ENCODE measurements at places on chromosomes 5 and 9.

DNA sequence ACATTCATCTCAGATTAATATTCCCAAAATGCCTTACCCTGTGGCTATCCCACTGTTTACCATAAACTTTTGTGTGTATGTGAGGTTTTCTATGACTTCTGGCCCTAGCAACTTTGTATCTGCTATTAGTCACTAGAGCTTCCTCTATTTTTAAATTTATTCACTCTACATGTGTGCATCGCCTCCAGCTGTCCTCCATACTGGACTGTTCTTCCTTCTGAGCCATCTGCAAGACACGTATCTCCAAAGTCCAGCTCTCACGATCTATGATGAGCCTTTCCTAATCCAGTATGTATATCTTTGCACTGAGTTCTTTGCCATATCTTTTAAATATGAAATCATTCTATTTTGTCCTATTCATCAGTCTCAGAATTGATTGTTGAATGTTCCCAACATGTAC lies 1.7 kb upstream of the GNG10 start:
- no peak for DNase-seq

DNA sequence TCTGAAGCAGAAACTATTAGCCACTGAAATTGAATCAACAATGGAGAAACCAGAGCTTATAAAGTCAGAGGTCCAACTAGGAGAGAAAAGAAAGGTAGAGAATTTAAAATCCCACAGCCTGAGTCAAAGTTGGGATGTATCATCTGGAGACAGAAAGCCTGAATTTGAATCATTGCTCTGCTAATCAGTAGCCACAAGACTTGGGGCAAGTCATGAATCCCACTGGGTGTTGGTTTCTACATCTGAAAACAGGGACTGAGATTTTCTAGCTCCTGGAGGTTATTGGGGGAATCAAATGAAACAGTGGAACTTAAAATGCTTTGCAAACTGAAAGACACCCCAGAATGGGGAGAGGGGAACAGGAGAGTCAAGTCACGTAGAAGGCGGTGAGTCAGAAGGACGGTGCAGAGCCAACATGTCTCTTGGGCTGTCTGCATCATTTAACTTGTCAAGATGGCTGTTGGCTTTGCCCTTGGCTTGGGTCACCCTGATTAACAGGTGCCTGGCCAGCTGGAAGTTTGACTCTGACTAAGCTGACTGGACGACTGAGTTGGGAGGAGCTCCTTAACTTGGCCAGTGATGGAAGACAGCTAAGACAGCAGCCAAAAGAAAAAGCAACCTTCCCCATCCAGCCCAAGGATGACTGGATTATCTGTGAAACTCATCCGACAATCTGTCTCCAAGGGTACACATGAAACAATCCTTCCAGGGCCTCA lies 60.6 kb upstream of the ADRA1B start:
- DNase-seq = peak; percentile 36

- no peak for DNase-seq
These were observed 73.5 kb downstream of the OTULIN start for GRCh38 chr5:14738050-14738449.

DNA sequence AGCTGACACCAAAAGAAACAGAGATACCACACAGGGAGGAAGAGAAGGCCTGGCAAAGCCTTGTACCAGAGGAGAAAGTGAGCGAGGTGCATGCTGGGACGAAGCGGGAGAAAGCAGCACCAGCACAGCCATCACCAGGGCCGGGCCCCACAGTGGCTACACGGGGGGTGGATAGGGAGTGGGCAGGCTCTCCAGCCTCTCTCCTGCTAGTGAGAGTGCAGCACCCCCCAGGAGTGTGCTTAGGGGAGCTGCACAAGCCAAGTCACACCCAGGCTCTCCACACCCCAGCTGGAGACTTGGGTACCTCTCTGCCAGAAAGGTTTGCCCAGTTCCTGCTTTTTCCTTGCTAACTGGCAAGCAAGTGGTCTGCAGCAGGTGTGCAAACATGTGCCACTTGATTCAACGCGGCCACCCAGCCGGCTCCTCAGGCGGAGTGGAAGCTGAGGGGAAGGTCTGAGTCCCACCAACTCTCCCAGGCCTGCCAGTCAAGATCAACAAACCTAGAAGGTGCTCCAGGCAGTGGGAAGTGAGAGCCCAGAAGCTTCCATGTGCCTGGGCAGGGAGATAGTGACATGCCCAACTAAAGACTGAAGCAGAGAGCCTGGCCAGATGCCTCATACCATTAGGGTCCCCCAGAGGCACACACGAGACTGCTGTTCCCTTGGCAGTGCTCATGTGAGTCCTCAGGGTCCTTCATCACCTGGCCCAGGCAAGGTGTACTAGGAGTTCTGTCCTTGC lies 39.9 kb downstream of the BICD2 start:
- no peak for DNase-seq

DNA sequence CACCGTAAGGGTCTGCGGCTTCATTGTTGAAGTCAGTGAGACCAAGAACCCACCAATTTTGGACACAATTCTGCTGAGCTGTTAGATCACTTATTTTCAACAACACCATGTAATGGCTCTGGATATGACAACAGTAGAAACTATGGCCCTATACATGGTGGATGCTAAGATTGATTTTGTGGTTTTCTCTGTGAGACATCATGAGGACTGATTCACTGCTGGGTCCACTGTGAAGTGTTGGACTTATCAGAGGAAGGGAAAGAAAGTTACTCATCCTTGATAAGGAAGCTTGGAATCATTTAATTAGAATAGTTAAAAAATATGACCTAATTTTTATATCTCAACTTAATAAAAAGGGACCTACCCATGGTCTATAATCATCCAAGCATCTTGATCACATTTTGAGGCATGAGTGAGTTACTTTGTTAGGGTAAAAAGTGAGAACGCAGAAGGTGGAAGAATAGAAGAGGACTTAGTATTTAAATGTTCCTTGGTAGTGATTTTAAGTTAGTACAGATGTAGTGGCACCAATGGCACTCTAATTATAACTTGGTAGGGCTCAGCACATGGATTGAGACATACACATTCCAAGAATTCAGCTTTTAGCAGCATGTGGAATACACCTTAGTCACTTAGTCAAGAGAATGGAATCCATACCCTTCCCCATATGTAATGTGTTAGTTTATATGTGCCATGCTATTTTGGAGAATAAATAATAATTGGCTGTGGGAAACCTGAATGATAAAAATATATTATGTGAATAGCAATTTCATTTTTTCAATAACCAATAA lies 123.5 kb upstream of the CD180 start:
- DNase-seq = no peak

DNA sequence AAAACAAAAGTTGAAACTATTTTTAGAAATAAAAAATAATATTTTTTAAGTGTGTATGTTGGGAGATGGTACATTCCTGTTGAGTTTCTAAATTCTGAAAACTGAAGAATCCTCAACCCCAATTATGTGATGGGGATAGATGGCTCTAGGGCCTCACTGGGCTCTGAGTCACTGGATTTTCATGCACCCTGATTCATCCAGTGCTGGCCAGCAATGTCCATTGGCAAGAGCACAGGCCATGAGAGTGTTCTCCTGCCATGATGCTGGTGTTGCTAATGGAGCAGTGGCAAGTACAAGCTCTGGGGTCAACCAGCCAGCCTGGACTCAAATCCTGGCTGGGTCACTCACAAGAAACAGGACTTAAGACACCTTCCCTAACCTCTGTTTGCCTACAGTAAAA lies 23.3 kb downstream of the SMIM23 start:
- peak; percentile 19 for DNase-seq

- peak; percentile 41 for DNase-seq
These were observed 152.9 kb upstream of the MOCS2 start for GRCh38 chr5:53262348-53262970.

DNA sequence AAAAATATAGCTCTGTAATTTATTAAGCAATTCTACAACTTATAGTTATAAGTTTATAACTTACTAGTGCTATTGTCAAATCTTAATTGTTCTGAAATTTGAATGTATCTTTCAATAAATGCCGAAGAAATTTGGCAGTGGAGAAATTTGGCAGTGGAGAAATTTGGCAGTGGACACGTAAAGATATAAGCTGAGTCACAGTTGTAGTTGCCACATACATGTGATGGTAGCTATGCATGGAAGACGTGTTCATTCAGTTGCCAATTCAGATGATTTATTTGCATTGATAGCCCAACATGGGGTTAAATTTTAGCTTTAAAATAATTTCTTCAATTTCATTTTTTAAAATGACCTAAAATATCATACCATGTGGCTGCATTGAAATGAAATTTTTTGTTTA lies 127.8 kb upstream of the NR4A3 start:
- DNase-seq = no peak

DNA sequence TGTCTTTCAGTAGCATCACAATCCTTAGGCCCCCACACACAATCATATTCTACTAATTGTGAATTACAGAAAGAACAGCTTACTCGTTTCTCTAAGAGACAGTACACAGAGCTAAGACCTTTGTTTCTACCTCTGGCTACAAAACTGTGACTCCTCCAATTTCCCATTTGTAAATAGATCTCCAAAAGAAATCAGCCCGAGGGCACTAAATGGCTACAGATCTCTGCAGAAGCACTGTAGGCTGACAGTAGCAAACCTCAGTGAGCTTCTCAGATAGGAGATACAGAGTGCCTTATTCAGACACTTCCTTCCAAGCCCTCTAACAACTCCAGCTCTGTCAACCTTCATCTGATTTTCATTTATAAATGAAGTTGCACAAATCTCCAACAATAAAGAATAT lies 51.0 kb downstream of the EFNA5 start:
- no peak for DNase-seq

DNA sequence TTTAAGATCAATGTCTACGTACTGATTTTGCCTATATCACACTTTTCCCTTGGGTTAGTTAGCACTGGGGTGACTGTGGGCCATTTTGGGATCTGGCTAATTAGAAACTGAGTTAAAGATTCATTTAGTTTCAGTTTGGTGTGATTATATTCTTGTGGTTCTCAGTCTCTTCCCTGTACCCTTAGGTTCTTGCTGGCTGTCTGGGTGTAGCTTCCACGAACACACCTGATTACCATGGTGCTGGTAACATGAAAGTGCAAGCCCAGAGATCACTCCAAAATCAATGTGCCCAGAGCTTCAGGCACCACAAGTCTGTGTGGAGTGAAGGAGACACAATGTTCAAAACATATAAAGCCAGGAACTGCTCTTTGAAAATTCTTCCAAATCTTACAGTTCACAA lies 248.1 kb downstream of the PDE4D start:
- no peak for DNase-seq

DNA sequence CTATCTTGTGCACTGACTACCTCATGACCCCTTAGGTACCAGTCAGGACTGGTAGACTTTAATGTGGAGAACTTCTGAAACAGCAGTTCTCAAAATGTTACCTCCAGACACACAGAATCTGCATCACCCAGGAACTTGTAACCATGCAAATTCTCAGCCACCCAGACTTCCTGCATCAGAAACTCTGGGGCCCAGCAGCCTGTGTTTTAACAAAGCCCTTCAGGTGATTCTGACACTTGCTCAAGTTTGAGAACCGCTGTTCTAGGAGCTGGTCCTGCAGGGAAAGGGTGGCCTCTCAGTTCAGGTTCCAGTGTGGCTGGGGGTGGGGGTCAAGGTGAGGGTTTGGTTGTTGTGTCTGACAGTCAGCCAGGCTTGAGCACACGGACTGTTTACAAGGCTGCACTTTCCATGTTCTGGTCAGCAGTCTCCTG lies 28.4 kb downstream of the ZFP62 start:
- DNase-seq = no peak

GRCh38 chr9:137757139-137757538 lies 120.4 kb upstream of the CACNA1B start:
- DNase-seq = no peak

- DNase-seq = no peak
These were observed 1.2 kb upstream of the CAPSL start for GRCh38 chr5:35939639-35940038.

- no peak for DNase-seq
These were observed 21.0 kb downstream of the GLRX start for GRCh38 chr5:95801532-95801931.

All from astrocyte of the spinal cord (primary cell).